H9 (cell line): ENCODE measurements at places on chromosomes 1 and 21. TPM values are rescaled to one million over a fixed set of nuclear protein-coding genes. Genes with fewer than 3 reads are reported as not detected.

GRCh38 chr21:29827236-29827635 lies 112.6 kb downstream of the GRIK1 start:
- DNase-seq, result no peak

GRCh38 chr21:36728371-36729111 lies 29.6 kb downstream of the SIM2 start:
- peak; percentile 2 for DNase-seq

DNA sequence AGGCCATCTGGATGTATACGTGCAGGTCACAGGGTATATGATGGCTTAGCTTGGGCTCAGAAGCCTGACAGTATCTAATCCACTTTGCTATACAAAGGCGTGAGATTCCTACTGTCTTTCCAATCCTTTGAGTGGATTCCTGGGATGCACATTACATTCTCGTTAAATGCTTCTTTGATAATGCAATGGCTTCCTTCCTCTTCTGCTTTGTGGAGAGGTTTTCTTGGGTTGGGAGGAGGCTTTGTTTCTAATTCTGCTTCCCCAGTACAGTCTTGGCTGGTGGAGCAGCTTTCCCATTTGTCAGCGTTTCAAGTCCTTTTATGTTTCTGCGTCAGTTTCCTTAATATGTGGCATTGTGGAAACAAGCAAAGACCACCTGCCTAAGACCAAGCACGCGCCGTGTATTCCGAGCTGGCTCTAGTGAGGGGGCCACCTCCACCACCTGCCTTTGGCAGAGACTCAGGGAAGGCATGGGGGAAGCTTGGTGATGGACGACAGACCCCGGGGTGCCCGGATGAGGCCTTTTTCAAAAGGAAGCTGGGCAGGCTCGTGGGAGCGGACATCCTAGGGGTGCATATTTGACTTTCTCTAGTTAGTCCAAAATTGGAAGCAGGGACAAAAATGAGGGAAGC lies 72.7 kb downstream of the WDR4 start:
- DNase-seq, result peak; percentile 67

DNA sequence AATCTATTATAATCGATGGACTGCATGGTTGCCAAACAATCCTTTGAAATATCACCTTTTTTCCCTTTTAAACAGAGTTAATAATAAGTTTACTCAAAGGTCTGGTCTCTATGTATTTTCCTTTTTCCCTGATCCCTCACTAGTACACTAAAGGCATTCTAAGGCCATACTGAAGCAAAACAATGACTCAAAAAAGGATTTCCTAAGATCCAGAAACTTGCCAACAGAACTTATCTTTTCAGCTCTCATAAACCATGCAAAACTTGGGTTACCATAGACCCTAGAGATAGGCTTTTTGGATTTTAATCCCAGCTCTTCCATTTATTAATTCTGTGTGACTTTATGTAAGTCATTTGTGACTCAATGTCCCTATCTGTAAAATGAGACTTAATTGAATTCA lies 77.1 kb downstream of the IFI44 start:
- DNase-seq, result no peak

GRCh38 chr1:160761886-160762285 lies 22.8 kb downstream of the SLAMF7 start:
- no peak for DNase-seq

DNA sequence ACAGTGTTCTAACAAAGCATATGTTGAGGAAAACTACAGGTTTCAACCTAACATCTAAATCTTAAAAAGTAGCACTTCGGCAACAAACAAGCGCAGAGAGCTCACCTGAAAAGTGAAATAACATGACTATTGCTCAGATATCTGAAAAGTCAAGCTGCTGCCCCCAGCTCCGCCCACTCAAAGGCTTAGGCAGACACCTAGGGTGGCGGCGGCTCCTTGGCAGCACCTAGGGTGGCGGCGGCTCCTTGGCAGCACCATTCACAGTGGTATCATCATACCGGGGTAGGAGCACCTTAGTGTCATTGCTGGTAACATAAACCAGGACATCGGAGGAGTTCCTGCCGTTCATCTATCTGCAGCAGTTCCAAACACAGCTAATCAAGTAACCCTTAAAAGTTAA lies 4.2 kb upstream of the S100A12 start:
- peak; percentile 12 for DNase-seq

GRCh38 chr1:19858893-19859292 lies 23.3 kb upstream of the OTUD3 start:
- no peak for DNase-seq

GRCh38 chr1:15245593-15246360 lies 1.2 kb upstream of the FHAD1 start:
- DNase-seq, result no peak

DNA sequence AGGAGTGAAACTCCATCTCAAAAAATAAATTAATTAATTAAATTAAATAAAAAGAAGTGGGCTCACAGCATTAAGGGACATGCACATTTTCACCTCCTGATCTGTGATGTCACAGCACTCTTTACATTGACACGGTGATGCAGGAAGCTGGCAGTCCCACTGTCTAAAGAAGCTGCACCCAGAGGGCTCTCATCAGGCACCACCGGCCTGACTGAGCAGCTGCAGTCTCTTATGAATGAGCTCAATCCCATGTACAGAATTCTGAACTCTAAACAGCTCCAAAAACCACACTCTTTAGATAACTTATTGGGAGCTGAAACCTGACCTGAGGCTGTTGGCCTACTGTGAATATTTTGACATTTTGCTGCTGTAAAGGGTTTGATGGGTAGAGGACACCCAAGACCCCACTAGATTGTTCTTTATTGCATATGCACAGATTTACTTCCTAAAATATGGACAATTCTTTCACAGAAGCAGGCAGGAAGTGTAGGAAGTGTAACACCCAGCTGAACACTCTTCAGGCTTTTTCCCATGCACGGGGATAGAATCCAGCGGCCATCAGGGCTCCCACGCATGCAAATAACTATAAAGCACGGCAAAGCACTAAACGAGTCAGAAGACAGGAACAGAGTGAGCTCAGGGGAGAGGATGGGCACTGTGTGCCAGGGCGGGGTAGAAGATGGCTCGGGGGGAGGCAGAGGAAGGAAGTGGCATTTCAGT lies 46.2 kb downstream of the L1TD1 start:
- no peak for DNase-seq

- DNase-seq, result no peak
Measured at GRCh38 chr21:28587748-28588147, 404.9 kb downstream of the LTN1 start.

DNA sequence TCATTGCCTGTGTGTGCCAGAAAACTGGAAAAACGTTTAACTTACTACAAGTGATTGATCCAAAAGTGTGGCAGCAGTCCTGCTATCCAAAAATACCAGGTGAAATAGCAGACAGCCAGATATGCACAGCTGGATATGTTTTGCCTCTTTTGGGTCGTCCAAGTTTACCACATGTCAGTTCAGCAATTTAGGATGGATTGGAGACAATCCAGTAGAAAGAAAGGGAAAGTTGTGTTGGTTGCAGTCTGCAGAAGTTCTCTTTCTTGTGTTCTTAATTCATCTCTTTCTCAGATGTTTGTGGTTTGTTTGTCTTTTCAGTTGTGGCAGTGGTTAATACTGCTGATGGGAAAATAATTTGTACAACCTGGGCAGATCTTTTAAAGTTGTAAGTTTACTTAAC lies 645.0 kb downstream of the PTPRC start:
- DNase-seq, result no peak

DNA sequence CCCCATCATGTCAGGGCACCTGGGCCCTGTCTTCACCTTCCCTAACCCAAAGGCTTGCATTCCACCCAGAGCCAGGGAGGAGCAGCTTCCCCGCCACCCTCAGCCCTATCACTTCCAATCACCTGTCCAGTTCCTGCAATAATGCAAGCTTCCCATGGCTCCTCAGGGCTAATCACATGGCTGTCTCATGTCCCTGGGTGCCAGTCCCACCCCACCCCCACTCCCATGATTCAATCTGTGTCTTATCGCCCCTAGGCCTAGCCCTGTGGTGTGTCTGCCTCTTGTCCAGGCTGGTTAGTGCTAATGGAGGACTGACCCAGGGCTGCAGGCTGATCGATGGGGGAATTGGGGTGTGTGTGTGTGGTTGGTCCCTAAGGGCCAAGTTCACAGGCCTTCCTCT lies 11.0 kb upstream of the PEAR1 start:
- DNase-seq, result no peak

GRCh38 chr21:38054334-38054733 lies 138.1 kb upstream of the KCNJ6 start:
- DNase-seq, result no peak

Gene RYR2
- 3.3 and 3.4 TPM in 2 replicates for total RNA-seq

Gene RHBDL2
- 0.15 TPM in 1 of 2 replicates, not detected in the other for total RNA-seq

Gene COG2
- total RNA-seq, result 35.7 and 42.2 TPM in 2 replicates

Gene CASP9
- 15.9 and 17.2 TPM in 2 replicates for total RNA-seq

Gene ACADM
- total RNA-seq, result 51.3 and 52.2 TPM in 2 replicates
